ENCODE measurements at places on chromosomes 6 and 20.

GRCh38 chr6:127436578-127437110 lies 22.5 kb downstream of the KIAA0408 start:
- DNase-seq, result no peak

- no peak for DNase-seq
Observed at GRCh38 chr6:6455272-6455671, 133.2 kb upstream of the LY86 start.

DNA sequence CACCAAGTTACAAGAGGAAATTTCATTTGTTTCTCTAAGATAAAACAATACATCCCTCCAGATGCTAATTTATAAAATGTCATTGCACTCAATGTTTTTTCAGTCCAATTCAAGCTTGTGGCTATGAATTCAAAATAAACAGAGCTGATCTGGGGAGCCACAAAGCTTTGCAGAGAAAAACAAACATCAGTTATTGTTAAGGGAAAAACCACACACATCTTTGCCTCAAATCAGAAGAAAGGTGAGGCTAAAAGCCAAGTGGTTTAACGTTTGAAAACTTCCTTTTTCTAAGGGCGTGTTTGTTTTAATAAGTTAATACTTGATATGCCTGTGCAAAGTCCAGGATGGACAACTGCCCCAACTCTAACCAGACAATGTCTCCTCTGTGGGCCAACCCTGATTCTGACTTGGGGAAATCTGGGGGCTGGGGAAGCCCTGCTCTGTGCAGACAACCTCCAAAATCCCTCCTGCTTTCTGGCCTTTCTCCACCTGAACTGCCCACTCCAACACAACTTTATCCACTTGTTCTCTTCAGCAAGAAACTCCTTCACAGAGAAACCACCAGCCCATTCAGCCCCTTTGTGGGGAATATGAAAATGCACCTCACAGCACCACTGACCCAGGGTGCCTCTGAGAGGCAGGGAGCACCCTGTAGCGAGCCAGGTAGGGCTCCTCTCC lies 44.6 kb upstream of the NT5E start:
- no peak for DNase-seq

- no peak for DNase-seq
Observed at GRCh38 chr20:3595541-3595940, 67.7 kb downstream of the GFRA4 start.

DNA sequence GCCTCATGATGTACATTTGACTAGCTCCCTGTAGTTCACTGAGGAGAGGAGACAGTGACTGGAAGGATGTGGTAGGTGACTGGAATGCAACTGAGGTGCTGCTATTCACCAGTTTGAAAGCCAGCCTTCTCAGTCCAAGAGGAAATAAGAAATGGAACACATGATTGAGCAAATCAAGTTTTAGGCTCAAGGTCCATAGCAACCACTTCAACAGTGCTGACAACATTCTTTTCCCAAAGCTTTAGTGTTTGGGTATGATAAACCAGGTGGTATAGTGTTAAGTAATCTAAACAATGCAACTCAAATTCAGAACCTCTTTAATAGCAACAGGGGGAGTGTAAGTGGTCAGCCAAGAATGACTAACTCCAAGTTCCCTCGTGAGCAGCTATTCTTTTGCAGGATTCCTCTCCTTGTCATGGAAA lies 9.2 kb downstream of the ZHX3 start:
- DNase-seq, result no peak

- no peak for DNase-seq
Observed at GRCh38 chr6:47672816-47673215, 25.6 kb upstream of the ADGRF4 start.

DNA sequence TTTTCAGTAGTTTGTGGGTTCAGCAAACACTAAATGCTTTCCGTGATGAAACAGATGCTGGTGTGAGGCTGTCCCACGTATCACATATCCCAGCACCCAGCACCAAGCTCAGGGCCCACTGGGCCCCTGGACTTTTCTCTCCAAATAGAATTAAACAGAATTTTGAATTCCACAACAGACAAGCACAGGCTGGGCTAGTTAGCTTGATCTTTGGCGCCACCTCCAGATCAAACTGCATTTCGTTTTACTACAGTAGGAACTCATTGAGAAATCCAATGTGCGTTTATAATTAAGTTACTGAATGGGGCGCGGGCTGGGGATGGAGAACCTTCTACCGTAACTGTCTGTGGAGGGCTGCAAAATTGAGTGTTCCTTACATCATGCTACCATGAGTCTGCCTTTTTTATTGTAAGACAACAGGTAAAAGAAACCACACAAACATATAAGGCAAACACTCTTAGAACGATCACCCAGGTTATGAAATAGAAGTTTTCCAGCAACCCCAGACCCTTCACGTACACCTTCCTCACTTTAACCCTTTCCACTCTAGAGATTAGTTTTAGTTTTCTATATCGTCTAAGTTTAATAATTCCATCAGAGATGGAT lies 107.8 kb downstream of the ZFP64 start:
- peak; percentile 66 for DNase-seq

DNA sequence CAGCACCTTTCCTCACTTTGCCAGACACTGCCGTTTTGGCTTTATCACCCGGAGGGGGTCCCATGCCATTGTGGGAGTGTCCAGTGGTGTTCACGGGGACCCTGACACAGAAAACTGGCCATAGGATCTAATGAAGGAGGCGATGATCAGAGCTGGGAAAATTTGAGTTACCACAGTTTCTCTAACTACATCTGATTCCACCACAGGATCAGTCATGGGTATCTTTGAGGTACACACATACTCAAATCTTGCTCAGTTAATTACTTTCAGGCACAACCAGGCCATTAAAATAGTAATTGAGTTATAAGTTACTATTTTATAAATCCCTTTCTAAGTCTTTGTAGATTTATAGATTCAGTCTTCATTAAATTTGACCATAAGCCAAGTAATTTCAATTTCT lies 215.1 kb downstream of the PRL start:
- no peak for DNase-seq
